Lung (tissue), 17 donors: ENCODE measurements at places on chromosomes 5 and 9. TPM values are rescaled to one million over a fixed set of nuclear protein-coding genes. Genes with fewer than 3 reads are reported as not detected.

DNA sequence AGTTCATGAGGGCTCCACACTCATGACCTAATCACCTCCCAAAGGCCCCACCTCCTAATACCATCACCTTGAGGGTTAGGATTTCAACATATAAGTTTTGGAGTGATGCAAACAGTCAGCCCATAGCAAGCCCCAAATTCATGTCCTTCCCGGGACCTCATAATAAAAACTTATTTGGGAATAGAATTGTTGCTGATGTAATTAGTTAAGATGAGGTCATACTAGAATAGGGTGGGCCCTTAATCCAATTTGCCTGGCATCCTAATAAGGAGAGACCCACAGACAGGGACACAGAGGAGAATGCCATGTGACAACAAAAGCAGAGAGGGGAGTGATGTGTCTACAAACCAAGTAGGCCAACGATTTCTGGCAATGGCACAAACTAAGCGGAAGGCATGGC lies 347.1 kb downstream of the ARHGEF28 start:
- DNase-seq = no peak

PCDH1 gene
- 43.6 TPM for total RNA-seq

GRCh38 chr9:110260911-110261310 lies 4.6 kb upstream of the TXN start:
- DNase-seq = no peak

- DNase-seq = no peak
Observed at GRCh38 chr9:134937566-134938345, 20.0 kb upstream of the FCN1 start.

- no peak for DNase-seq
Observed at GRCh38 chr5:160929360-160929759, 77.3 kb upstream of the ATP10B start.

SLC6A3 gene
- total RNA-seq = 0.95 TPM

DNA sequence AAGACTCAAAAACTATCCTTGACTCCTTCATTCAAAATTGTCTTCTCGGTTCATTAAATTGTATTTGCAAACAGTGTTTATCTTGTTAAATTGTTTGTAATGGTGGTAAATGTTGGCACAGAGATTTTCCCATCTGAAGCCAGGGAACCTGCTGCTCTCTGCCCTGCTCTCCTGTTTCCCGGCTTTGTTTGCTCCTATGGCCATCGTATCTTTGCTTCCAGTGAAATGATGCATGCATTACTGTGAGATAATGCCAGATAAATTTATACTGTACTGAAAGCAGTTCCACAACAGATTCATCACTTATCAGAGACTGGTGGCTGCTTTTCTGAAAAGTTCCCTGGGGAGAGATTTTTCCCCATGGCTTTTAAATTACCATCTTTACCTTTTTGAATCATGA lies 81.4 kb downstream of the CD180 start:
- no peak for DNase-seq

DNA sequence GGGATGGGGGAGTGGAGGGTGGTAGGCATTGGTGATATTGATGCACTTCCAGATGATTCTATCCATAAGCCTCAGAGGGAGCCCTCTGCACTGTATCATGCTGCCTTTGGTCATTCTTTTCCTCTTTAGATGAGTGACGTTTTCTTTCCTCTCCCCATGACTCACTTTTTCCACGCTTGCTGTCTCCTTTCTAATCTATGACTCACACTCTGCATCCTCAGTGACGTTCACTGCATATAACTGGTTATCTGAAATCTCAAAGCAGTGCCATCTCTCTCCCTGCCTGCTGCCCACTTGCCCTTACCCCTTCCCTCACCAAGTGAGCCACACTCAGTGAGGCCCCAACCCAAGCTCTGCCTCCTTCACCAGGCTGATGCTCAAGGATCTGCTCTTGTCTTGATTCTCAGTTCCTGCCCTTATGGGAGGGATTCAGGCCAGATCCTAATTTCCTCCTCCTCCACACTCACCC lies 31.6 kb downstream of the PTGS1 start:
- DNase-seq = no peak

- DNase-seq = no peak
Observed at GRCh38 chr5:38479315-38479904, 77.0 kb downstream of the LIFR start.

DNA sequence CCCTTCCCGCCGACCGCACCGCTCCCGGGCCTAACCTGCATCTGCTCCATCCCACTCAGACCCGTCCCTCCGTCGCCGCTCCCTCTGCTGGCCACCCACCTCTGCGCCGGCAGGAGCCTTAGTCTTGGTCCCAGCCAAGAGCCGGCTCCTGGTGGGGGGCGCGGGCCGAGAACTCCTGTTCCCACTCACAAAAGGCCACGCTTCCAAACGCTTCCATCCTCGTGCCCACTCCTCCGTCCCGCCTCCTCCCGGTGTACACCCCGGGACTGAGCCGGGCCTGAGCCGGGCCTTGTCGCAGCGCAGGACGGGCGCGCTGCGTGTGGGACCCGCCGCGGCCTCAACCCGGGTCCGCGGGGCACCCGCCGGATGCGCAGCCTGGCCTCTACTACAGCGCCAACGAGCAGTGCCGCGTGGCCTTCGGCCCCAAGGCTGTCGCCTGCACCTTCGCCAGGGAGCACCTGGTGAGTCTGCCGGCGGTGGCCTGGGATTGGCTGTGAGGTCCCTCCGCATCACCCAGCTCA lies 7.5 kb downstream of the ADAMTS13 start:
- peak; percentile 24 for DNase-seq

GRCh38 chr5:124614836-124615385 lies 131.5 kb downstream of the ZNF608 start:
- DNase-seq = no peak

GRCh38 chr5:11573140-11573992 lies 330.9 kb downstream of the CTNND2 start:
- DNase-seq = no peak

SMIM3 gene
- 14.3 TPM for total RNA-seq

BHMT2 gene
- total RNA-seq = 1.4 TPM

- peak; percentile 12 for DNase-seq
Observed at GRCh38 chr9:81798606-81799005, 109.3 kb upstream of the TLE1 start.

DNA sequence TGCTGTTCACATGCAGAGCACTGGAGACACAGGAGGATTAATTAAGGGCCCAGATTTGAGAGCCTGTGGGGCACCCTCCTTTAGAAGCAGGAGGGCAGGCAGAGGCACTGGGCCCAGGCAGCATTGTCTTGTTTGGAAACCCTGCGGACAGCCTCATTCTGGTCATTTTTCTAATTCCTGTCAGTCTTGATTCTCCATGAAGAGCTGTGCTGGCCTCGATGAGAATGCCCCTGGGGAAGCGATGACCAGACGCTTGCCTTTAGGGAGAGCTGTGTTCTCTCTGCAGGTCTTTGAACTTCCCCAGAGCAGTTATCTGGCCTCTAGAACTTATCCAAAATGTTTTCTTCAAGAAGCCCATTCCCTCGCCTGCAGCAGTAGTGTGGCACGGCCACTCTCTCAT lies 117.8 kb upstream of the PTCH1 start:
- no peak for DNase-seq

- no peak for DNase-seq
Observed at GRCh38 chr9:89896806-89897340, 292.1 kb downstream of the GADD45G start.

DNA sequence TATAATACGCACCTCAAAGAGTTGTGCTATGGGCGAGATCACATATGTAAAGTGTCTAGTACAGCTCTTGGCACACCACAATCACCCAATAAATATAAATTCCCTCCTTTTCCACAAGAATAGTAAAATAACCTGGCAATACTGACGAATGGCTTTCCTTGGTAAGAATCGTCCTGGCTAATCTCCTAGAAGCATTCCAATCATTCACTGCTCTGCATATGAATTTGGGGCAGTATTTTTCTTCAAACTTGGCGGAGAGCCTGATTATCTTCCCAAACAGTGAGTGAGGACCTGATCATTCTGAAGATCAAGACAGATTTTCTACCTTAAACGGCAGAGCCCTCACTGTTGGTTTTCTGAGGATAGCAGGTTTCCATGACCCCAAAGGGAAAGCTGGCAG lies 96.0 kb downstream of the TMEM215 start:
- DNase-seq = no peak

GRCh38 chr5:142360607-142361120 lies 35.8 kb upstream of the SPRY4 start:
- DNase-seq = no peak

IER5L gene
- total RNA-seq = 24.7 TPM

PPP1R26 gene
- total RNA-seq = 29.6 TPM

DNA sequence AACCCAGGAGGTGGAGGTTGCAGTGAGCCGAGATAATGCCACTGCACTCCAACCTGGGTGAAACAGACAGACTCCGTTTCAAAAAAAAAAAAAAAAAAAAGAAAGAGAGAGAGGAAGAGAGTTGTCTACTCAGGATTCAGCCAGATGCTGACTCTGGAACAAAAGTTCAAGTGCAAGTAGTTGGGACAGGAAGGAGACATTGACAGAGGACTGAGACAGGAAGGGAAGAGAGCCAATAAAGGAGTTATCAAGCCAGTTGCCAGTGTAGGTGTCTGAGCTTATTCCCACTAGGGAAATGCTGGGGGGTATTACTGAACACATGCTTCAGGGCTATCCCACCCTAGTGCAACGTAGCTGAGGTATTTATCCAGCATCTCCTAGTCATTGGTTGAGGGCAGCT lies 147.7 kb upstream of the SLC1A3 start:
- DNase-seq = no peak

PCDHB5 gene
- 8.1 TPM for total RNA-seq

ZNF367 gene
- total RNA-seq = 3.1 TPM

DNA sequence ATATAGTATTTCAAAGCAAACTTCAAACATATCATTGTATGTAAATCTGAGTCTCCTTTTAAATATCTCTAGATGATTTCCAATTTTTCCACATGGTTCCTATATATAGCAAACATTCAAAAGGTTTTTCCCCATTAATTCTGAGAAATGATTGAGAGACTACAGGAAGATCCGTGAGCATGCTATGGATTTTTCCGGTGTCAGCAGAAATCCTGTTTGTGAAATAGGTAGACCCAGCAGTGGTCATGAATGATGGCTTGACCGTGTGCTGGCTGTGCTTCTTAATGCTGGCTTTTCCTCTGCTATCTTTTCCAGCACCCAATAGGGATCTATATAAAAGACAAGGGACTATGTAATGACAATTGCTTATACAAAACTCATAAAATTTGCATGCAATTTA lies 485.3 kb downstream of the PSAT1 start:
- no peak for DNase-seq

- no peak for DNase-seq
Observed at GRCh38 chr5:17316970-17317459, 99.6 kb downstream of the BASP1 start.

GRCh38 chr5:32474209-32474854 lies 29.8 kb upstream of the ZFR start:
- DNase-seq = no peak

DNA sequence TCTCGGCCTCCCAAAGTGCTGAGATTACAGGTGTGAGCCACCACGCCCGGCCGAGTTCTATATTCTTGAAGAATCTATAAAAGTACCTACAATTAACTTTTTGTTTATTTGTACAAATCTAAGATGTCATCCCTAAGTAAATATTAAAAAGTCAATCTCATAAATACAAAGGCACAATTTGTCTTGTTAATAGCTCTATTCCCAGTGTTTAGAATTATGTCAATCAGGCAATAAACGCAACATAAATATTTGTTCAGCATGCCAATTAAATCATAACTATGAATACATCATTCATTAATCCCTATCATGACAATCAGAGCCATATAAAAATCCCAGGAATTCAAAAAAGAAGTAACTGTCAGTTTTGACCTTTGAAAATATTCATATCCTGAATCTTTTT lies 68.9 kb upstream of the CDH18 start:
- DNase-seq = no peak

BRINP1 gene
- total RNA-seq = 0.52 TPM
